ENCODE measurements at places on chromosomes 7 and 10.

DNA sequence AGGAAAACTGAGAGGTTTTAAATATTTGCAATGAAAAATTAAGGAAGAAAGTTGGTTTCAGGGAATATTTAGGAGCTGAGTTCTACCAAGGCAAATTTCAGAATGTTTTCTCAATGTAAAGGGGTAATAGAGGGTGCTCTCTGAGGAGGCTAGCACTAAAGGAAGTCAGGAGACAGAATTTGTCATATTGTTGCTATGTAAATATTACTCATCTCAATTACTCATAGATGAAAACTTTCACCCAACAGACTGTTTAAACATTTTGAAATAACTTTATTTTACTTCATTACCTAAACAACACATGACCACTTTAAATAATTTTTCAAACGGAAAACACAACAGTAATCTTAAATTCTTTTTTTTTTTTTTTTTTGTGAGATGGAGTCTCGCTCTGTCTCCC, 274.8 kb upstream of the NRG3 start:
- DNase-seq = no peak

DNA sequence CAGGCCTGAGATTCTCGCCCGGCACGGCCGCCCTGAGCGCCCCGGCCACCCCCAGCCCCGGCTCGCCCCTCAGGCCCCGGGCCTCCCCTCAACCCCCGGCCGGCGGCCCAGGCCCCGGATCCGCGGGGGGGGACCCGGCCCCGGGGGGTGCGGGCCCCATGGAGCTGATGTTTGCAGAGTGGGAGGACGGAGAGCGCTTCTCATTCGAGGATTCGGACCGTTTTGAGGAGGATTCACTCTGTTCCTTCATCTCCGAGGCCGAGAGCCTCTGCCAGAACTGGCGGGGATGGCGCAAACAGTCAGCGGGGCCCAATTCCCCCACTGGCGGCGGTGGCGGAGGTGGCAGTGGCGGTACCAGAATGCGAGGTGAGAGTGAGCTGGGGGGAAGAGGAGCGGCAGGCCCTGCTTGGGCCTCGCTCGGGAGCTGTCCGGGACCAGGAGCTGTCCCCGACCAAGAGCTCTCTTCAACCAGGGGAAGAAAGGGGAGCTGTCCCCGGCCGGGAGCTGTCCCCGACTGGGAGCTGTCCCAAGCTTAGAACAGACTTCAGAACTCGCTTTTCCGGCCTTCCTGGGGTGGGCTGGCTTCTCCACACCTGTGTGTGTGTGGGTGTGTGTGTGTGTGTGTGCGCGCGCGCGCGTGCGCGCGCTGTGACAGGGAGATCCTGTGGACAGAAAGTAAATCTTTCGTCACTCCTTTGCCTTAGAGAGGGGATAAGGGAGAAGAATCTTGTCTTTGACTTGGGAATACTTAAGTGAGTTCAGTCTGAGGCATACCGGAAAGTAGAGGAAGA, 510 bp downstream of the ZSWIM8 start:
- DNase-seq = no peak

GRCh38 chr10:36779238-36779846, 346.1 kb upstream of the ANKRD30A start:
- no peak for DNase-seq

DNA sequence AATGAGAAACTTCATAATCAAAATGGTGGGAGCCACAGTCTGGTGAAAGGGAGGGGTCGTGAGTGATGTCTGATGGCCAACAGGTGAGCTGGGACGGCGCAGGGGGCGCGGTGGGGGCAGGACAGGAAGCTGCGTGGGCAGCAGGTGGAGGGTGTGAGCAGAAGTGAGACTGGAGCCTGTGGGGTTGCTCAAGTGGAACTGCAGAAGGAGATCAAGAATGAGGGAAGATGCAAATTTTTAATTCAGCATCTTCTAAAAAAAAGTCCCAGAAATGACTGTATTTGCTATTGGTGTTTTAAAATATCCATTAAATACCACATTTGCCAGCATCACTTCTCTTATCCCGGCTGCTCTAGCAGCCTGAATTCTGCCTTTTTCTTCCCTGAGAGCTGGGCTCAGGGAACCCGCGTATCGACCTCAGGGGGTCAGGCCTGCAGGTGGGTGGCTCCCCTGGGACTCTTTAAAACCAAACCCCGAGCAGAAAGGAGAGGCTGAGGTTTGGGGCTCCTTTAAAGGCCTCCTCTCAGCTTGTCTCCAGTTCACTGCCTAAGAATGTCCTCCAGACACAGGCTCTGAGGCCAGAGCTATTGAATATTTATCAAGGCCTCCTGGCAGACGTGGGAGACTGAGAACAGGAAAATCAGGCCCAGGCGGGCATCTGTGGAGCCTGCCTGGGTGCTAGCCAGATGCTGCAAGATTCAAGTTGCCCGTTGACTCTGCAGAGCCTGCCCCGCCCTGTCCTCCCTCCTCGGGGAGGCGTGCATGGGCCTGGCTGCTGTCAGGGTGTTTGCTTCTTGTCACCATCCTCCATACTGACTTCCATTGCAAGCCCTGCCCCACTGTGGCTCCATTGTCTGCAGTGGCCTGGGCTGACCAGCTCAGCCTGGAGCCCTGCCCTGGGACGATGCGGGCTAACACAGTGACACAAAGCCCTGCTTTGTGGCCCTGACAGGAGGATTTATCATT, 53.9 kb downstream of the SYPL1 start:
- no peak for DNase-seq

GRCh38 chr7:130397758-130398073, 17.4 kb downstream of the CPA1 start:
- no peak for DNase-seq

DNA sequence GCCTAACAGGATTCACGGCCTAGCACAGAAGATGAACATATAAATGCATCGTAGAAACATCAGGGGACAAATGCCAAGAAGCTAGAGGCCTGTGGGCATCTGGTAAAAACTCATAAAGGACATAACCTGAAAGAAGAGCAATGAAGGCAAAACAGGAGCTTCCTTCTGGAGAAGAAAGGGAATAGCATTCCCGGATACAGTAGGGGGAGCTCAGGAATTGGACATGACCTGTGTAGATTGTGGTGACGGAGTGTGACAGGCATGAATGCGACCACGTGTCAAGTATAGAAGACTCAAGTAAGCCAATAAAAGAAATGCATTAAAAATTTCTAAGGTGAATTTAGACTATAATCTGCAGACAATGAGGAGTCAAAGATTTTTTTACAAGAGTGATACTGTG, 270.1 kb downstream of the AGMO start:
- DNase-seq = no peak

- no peak for DNase-seq
Measured at GRCh38 chr10:132306864-132307751, 642 bp downstream of the STK32C start.

DNA sequence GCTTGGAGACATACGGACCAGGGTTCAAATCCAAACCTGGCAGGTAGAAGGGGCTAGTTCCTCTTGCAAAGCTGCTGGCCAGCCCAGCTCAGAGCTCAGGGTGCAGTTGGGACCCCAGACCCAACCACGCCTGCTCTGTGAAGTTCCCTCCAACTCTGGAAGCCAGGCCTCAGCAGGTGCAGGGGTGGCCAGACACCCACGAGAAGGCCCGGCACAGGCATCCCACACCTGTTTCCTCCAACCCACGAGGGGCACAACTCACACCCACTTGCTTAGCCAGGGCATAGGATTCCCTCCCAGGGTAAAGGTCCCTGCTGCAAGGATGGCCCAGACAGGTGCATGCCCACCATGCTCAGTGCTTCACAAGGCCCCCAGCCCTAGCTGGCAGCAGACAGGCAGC, 262.4 kb downstream of the GRID1 start:
- DNase-seq = no peak

Measured in stimulated activated CD8-positive, alpha-beta memory T cell treated with anti-CD3 and anti-CD28 coated beads, Interleukin-7, amount 100 ng/mL, for 24 hours (primary cell).